Lung microvascular endothelial cell (primary cell): ENCODE measurements at places on chromosomes 16 and 17. TPM values are rescaled to one million over a fixed set of nuclear protein-coding genes. Genes with fewer than 3 reads are reported as not detected.

The LPO gene
- not detected in 2 replicates for total RNA-seq

The FBXW10 gene
- not detected in 2 replicates for total RNA-seq

The NGFR gene
- total RNA-seq, result under 0.01 TPM in 1 of 2 replicates, not detected in the other

The KIF22 gene
- total RNA-seq, result 13.5 and 30.5 TPM in 2 replicates

The C17orf78 gene
- not detected in 2 replicates for total RNA-seq

The TBC1D3D gene
- total RNA-seq, result under 0.01 and 0.40 TPM in 2 replicates

The TNRC6A gene
- 18.1 and 22.2 TPM in 2 replicates for total RNA-seq

- no peak for DNase-seq
Observed at GRCh38 chr16:35255186-35255803, 1795.9 kb downstream of the TP53TG3F start.

- no peak for DNase-seq
Observed at GRCh38 chr17:28478712-28479615, 5.5 kb downstream of the SLC13A2 start.

GRCh38 chr17:18949566-18949965 lies 2.4 kb upstream of the SLC5A10 start:
- no peak for DNase-seq

- DNase-seq, result no peak
Observed at GRCh38 chr17:64538508-64539130, 31.8 kb downstream of the CEP95 start.

- no peak for DNase-seq
Observed at GRCh38 chr17:50513495-50513894, 5.3 kb downstream of the MYCBPAP start.

DNA sequence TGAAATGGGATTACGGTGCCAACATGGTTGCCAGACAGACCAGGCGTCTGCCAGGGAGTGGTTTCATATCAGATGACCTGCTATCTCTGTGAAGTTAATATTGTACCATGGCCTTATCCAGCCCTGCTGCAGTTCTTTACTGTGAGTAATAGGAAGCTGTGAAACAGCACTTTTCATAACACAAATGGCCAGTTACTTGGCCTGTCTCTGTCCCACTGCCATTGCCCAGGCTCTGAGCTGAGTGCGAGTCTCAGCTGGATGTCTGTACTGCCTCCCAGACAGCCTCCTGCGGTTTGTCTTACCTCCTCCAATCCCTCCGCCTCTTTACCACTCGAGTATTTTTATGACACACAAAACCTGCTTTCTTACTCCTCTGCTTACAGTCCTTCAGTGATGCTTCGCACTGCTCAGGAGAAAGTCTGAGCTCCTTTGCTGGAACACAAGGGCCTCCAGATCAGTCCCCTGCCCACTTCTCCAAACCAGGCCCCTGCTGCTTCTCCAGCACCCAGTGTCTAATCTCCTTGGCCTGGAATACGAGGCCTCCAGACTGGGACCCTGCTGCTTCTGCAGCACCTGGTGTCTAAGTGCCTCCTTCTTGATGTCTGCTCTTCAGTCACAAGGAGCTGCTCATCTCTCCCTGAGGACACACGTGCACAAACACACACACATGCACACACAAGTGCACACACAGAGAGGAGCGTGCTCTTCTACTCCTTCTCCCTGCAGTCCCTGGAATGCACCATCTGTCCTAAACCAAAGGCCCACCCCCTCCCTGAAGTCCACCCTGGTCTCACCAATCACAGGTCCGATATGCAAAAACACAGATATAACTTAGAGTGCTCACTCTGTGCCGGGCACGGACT lies 17.1 kb upstream of the RHOT1 start:
- DNase-seq, result peak; percentile 25

DNA sequence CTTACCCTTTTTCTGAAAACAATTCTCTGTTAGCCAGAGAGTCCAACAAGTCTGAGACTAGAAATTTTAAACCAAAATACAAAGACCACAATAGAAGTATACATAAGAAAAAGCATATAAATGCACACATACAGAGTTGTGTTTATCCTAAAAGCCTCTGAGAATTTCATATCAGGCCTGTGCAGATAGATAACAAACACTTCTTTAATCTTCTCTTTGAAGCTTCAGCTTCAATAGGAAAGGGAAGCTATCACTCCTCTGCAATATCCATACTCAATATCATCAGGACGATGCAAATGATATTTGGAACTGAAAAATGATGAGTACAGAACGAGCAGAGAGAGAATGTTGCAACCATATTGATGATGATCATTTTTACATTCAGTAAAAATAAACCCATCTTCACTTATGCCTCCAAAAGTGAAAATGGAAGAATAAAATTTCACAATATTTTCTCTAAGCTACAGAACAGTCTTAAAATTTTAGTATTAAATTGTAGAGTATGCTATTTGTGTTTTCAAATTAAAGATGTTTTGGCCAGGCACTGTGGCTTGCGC lies 61.6 kb downstream of the SKAP1 start:
- DNase-seq, result no peak

- DNase-seq, result no peak
Observed at GRCh38 chr16:9311303-9311954, 220.0 kb downstream of the HAPSTR1 start.

DNA sequence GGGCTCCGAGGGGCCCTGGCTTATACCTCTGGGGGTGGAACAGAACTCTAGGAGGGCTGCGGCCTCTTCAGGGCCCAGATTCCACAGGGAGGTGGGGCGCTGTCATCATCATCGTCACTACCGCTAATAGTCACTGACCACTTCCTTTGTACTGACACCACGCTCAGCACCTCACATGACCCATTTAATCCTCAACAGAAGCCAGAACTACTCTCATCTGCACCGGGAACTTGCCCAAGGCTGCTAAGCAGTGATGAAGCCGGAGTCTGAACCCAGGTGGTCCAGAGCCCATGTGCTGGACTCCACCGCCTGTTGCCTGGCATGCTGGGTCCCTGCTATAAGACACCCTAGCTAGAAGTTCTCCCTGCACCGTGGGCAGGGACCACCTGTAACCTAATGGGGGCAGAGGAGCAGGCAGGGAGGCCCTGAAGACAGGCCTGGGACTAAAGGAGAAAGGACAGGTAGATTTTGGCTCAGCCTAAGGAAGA lies 12.0 kb downstream of the UNC13D start:
- DNase-seq, result peak; percentile 76

DNA sequence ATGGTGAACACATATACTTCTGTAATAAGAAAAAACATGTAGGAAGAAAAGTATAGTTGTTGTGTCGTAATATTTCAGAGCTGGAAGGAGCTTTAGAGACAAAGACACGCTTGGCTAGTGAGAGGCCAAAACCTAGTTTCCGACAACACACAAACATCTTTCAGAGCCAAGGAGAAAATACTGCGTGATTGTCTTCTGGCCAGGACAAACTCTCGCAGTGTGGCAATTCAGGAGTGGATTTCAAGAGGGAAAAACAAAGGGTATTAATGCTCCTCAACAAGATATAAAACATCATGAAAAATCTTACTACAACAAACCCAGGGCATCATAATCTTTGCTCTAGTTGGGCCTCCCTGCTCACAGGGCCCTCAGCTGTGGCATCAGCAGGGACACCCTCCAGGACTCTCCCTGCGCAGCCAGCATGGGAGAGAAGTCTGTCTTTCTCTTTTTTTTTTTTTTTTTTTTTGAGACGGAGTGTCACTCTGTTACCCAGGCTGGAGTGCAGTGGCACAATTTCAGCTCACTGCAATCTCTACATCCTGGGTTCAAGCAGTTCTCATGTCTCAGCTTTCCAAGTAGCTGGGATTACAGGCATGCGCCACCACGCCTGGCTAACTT lies 66.4 kb downstream of the CYB5B start:
- no peak for DNase-seq

GRCh38 chr17:46772475-46773220 lies 45.8 kb downstream of the WNT3 start:
- no peak for DNase-seq

GRCh38 chr16:756428-756827 lies 4.1 kb upstream of the MSLN start:
- DNase-seq, result no peak

DNA sequence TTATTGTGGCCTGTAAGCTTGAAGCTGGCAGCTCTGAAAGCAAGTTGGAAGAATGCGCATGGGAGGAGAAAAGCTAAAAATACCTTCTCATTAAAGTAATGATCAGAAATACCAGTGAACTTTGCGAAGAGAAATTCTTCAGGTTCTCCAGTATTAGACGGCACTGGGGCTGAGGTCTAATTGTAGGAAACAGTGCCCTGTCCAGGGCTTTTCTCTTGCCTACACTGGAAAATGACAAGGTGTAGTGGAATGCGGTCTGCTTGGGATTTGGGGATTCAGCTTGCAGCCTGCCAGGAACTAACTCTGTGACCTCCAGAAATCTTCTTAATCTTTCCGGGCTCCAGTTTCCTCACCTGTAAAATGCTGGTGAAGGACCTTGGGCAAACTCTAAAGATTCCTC lies 53.3 kb upstream of the KCNJ16 start:
- DNase-seq, result no peak

DNA sequence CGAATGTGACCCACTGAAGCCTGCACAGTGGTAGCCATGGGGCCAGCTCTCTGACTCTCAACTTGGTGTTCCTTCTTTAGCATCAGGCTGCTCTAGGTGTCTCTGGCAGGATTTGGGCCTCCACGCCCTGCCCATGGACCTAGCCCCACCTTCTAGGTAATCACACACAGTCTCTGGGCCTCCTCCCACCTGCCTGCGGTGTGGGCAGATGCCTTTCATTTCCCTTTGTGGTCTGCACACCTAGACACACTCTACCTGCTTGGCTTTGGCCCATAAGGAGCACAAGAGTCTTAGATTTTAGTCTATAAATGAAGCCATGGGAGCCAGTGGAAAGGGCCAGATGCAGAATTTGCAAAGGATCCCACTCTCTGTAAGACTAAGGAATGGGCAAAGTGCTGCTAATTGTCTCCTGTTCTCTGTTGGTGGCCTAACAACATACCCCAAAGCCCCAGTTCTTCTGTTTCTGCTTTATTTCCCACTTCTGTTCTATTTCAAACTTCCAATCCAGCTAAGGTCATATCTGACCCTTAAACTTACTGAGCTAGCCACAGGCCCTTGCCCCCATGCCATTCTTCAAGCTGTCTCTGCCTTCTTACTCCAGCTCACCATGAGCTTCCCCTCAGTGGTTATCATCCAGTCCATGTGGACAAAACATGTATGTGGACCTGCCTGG lies 7.2 kb upstream of the MFSD6L start:
- no peak for DNase-seq

GRCh38 chr17:71870546-71870862 lies 250.3 kb upstream of the SOX9 start:
- DNase-seq, result no peak

DNA sequence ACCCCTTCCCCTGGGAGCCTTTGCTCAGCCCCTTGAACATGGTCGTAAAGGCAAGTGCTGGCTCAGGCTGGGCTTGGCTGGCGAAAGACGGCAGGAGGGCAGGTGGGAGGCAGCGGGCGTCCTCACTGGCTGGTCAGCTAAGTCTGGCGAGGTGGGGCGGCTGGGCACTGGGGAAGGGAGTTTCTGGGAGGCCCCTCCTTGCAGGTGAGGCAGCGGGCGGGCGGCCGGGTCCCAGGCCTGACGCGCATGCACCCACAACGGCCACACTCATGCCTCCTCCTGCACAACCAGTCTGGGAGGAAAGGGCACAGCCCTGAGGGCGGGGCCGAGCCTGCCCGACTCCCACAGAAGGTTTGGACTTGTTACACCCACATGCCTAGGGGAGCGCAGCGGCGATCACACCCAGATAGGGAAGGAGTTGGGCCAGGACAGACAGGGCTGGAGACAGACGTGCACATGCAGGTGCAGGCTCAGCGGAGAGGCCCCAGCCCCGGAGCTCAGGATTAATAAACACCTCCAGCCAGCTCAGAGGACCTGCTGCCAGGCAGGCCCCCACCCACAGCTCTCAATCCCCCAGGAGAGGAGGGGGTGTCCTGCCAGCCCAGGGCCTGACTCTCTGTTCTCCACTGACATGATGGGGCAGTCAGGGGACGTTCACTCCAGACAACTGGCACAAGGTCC lies at the start of gene EVPL:
TSS of gene EVPL (minus strand) at position 148 of the 681 bp plus-strand sequence. CDS start at position 40, 108 bp downstream.
- DNase-seq, result no peak

DNA sequence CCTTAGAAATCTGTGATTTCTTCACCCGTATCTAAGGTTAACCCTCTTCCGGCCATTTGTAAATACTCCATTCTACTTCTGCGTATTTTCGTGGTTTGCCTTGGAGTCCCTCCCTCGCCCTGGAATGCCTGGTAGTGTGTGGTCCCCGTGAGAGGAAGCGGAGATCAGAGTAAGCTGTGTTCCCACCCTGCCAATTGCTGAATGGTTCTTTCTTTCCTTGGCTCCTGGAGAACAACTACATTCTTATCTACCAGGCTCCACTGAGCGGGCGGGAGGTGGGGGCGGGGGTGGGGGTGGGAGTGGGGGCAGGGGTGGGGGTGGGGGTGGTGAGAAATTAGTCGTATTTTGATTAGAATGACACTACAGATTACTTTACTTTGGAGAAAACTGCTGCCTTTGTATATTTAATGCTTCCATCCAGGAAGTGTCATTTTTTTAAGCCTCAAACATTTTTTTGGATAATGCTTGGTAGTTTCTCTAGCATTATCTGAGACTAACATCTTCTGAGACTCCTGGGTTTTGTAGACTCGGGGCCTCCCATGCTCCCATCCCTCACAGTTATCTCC lies 20.9 kb upstream of the FASN start:
- no peak for DNase-seq

- no peak for DNase-seq
Observed at GRCh38 chr17:19415806-19416775, 5.1 kb downstream of the RNF112 start.

DNA sequence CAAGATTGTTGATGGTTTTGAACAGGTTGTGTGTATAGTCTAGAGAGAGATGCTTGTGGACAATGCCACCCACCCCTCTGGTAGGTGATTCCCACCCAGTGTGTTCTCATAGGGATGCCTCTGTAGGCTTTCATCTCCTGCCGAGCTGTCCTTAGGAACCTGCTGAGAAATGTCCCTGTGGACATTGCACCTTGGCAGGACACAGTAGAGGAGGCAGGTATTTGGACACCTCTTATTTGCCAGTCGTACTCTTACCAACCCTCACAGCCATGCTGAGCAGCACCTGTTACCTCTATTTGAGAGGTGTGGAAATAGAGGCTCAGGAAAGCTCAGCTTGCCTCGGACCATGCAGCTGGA lies 33.2 kb downstream of the EPN2 start:
- DNase-seq, result no peak

- DNase-seq, result peak; percentile 79
Observed at GRCh38 chr16:28549301-28549899, 4.3 kb upstream of the SGF29 start.

DNA sequence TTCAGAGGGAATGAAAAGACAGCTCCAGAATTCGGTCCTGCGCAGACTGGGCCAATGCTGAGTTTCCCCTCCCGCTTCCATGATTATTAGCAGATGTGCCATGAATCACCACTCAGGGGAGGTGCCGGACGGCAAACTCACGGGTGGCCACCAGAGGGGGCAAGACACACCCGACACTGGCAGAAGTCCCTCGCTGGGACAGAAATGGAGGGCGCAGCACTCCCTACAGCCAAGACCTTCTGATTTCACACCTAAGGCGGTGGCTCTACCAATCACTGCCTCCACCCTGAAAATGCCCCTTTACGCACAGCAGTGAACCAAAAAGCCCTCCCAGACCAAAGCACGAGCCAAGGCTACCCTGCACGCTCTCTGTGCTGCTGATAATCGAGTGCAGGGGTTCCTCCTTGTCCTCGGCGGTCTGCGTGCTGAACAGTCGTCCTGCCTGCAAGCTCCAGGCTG lies 26.8 kb downstream of the TRAP1 start:
- DNase-seq, result peak; percentile 93
